CD8-positive, alpha-beta T cell (primary cell): ENCODE measurements at places on chromosomes 1 and 21.

GRCh38 chr1:118335331-118335732, 150.3 kb upstream of the SPAG17 start:
- DNase-seq: no peak

GRCh38 chr21:41497788-41498187, 10.2 kb downstream of the TMPRSS2 start:
- DNase-seq: no peak

DNA sequence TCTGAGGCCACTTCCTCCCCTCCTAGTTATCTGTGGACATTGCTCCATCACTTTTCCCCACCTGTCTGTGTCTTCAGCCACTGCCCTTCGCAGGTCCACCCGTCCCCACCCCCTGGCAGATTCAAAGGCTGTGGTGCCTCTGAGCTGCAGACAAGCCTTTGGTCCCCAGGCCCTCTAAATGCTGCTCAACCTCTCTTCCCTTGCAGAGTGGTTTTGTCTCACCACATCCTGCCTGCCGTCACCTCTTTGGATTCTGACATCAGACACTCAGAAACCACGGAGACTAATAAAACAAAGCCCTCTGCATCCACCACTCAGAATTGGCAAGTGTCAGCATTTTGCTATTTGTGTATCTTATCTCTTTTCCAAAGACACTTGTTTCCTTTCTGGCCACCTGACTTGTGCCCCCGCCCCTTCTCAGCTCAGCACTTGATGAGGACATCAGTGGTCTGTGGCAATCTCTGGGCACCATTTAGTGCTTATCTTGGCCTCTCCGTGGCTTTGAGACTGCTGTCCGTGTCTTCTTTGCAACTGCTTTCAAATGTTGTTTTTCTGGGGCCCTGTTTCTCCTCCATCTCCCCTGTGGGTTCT, 7.7 kb downstream of the CNIH3 start:
- DNase-seq: peak; percentile 89

GRCh38 chr1:227786673-227787512, 28.6 kb upstream of the PRSS38 start:
- no peak for DNase-seq

GRCh38 chr1:220999872-221000863, 120.9 kb downstream of the HLX start:
- DNase-seq: no peak

- no peak for DNase-seq
These were observed 97.5 kb downstream of the SPATA46 start for GRCh38 chr1:162279136-162279498.

DNA sequence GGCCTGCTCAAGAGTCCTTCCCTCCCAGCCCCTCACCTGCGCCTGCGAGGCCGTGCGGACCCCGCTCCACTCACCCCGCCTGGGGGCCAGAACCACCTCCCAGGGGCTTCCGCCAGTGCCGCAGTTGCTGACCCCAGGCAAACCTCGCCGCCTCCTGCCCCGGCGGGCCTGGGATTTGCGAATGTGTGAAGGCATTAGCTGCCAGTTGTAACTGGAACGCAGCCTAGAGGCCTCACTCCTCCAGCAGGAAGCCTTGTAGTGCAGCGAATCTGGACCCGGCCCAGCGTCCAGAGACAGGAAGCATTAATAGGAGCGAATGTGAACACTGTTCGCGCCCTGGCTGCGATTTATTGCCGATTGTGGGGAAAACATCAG, 140.9 kb upstream of the ARHGEF16 start:
- DNase-seq: no peak

DNA sequence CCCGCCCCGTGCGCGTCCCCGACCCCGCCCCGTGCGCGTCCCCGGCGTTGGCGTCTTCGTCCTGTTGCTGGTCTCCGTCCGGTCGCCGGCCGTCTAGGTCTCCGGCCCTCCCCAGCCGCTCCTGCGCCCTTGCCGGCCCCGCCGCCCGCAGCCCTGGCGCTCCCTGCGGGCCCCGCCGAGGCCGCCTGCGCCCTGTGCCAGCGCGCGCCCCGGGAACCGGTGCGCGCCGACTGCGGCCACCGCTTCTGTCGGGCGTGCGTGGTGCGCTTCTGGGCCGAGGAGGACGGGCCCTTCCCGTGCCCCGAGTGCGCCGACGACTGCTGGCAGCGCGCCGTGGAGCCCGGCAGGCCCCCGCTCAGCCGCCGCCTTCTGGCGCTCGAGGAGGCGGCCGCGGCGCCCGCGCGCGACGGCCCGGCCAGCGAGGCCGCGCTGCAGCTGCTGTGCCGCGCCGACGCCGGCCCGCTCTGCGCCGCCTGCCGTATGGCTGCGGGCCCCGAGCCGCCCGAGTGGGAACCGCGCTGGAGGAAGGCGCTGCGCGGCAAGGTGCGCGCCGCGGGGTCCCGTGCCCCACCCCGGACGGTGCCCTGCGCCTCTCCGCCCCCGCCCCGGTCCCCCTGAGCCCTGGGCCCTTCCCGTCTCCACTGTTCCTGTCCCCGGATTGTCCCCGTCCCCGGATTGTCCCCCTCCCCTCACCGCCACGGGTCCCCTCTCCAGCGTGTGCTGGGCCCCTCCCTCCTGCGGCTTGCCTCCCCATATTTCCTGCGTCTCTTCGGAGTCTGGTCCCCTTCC, at the start of gene RNF187:
Gene RNF187, plus strand, starts transcription at position 47 of the 789 bp plus-strand sequence.
- no peak for DNase-seq

GRCh38 chr21:29145852-29146453, 15.5 kb downstream of the MAP3K7CL start:
- DNase-seq: no peak

GRCh38 chr1:205061665-205062069, 18.7 kb downstream of the CNTN2 start:
- peak; percentile 71 for DNase-seq

GRCh38 chr1:89552471-89553081, 27.9 kb downstream of the LRRC8B start:
- no peak for DNase-seq

DNA sequence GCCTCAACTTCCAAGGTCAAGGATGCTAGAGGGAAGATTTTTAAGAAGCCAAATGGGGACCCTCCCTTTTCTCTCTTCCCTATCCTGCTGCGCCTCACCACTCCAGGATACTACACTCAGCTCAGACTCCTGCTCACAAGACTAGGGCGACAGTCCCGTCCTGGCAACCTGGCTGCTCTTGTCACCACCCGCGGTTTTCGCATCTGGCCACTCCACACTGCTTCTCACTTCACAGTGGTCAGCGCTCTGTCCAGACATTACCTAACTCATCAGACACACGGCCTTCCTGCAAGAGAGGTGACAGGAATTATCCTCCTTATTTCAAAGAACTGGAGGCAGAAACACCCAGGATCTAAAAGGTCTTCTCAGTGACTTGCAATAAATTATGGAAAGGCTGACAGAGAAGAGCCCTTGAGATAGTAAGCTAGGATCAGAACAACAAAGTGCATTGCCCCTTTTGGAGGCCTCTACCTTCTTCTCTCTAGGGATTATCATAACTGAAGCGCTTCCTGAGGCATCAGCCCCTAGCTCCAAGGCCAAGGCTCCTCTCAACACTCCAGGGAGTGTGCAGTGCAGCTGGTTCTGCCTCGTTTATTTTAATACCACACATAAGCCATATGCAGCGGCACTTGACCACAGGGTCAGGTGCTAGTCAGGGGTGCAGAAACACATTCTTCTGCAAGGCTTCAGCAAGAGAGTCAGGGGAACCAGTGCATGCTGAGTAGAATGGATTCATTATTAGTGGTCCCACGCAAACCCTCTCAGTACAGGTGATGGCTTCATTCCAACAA, 41.9 kb downstream of the ASTN1 start:
- no peak for DNase-seq

- DNase-seq: no peak
These were observed 159.0 kb upstream of the CD34 start for GRCh38 chr1:208069908-208070307.

DNA sequence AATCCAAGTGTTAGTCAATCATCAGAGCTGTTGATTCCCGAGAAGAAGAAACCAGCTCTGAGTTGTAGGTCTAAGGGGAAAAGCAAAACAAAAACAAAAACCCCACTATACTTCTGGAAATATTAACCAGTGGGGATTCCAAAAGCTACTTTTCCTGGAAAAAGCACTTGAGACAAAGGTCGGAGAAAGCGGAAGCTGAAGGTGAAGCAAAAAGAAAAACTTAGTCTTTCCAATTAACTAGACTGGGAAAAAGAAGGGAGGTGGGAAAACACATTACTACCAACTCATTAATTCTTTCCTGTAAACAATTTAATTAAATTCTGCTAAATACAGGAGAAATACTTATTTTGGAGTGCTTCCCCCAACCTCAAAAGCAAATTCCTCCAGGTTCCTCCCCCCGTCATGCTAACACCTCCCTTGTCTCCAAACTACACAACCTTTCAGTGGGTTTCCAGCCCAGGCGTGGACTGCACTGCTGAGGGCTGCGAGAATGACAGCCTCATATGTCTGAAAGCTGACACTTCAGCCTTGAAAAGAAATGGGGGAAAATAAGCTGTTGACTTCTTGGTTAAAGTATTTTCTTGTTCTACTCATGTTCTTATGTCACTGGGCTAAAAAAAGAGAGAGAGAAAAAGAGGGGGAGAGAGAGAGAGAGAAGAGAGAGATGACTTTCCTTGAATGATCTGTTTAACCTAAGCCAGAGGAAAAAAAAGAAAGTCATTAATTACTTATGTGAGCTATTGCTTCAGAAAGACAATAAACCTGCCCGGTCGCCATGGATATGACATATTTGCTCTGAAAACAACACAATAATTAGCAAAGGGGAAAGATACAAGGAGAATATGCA, 5.1 kb downstream of the CASZ1 start:
- DNase-seq: no peak

- peak; percentile 48 for DNase-seq
These were observed 1.9 kb downstream of the AMPD2 start for GRCh38 chr1:109621379-109622136.

DNA sequence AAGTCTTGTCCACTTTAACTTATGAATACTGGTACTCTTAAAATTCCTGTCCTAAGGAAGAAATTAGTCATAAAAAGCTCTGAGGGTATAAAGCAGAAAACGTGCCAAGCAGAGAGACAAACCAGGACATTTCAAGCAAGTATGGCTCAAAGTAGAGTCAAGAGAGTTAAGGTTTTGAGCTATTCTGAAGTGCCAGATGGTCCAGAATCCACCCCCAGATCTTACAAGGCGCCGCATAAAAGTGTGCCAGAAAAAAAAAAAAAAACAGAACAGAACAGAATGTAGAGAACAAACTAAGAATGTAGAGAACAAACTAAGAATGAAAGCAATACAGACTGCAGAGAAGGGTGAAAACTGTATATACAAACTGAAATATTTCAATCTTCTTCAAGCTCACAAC, 12.5 kb downstream of the EPS15 start:
- no peak for DNase-seq

- no peak for DNase-seq
These were observed 58.5 kb upstream of the C1orf87 start for GRCh38 chr1:60132108-60132507.

- DNase-seq: no peak
These were observed 139.2 kb downstream of the NTMT2 start for GRCh38 chr1:170284951-170285350.

- DNase-seq: no peak
These were observed 57.9 kb downstream of the FMN2 start for GRCh38 chr1:240149484-240150094.

DNA sequence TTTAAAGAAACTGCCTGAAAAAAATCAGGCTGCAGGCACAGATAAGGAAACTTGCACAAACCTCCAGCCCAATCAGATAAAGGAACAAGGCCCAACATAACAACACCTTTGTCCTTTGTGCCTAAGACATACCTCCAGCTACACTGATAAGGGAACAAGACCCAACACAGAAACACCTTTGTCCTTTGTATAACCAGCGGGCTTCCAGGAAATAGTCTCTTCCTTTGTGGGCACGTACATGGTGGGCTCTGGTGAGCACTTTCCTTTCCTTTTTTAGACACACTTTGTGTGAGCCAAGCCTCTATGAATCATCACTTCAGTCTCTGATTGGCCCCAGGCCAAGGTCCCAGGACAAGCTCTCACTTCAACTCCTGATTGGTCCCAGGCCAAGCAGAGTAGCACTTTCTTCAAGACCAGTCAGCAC, 23.6 kb downstream of the ZNF670 start:
- DNase-seq: no peak

DNA sequence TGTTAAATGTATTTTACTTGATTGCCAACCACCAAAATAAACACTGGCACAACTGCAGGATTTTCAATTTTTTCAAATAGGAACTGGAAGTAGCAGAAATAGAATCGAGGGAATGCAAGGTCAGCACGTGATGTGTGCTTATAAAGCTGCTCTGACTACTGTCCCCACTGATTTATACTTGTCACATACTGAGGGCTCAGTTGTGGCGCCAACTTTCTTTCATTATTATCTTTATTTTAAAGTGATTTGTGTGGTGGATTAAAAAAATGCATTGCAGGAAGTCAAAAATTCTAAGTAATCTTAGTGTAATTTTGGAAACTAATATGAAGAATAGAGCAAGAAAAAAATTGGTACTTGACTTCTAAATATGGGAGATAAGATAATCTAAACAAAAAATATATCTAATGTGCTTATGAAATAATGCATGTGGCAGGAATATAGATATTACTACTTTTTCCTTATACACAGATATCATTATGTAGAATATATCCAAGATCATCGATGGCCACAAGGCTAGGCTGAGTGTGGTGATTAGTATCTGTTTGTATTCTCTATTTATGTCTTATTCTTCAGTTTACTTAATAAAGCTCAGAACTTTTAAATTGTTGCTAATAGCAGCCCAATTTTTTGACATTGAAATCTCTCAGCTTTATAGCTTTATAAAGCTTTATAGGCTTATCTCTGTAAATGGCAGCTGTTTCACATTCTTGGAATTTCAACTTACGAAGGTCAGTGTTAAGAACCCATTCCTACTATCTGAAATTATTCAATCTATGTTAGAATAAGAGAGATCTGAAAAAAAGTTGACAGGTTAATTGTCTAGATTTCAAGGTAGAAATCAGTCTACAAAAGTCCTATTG, 404.5 kb upstream of the ADAMTS5 start:
- no peak for DNase-seq

GRCh38 chr1:26278724-26279455, 996 bp upstream of the SH3BGRL3 start:
- no peak for DNase-seq

GRCh38 chr1:240004086-240004749, 87.5 kb upstream of the FMN2 start:
- no peak for DNase-seq

- no peak for DNase-seq
These were observed 70.0 kb upstream of the TMEM51 start for GRCh38 chr1:15083578-15083977.

DNA sequence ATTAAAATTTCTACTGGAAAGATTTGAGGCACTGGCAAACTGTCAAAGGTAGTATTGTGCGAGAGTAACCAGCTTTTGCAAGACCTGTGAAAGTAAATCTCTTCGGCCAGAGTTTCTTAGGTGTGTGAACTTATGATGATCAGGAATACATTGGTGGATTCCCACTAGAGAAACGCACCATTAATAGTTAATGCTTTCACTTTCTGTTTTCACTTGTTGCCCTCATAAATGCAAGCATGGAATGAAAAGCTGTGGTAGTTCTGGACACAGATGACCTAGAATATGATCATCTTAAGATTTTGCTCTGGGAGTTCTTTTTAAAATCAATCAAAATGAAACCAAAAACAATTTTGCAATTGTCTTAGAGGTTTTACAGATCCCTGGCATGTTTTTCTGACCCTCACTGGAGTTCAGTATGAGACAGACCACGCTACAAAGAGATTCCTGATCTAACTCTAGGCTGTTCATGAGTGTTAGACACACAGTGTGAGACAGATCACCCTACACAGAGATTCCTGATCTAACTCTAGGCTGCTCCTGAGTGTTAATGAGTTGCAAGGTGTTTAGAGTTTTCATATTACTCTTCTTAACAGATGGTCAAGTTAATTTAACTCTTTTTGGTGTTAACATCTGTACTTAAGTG, 98.8 kb downstream of the SDCCAG8 start:
- DNase-seq: no peak

GRCh38 chr1:228066891-228067654, 15.4 kb upstream of the ARF1 start:
- DNase-seq: no peak
